ENCODE measurements at places on chromosomes 7 and 10.

- H3K27me3 ChIP-seq: no peaks in the 10 kb centered on the region
- no peak for DNase-seq
Observed at GRCh38 chr10:129526943-129527342, 59.9 kb downstream of the MGMT start.

GRCh38 chr7:118182593-118183427, 1.2 kb upstream of the LSM8 start:
- peaks cover 35% of the 10 kb centered on the region for H3K4me1 ChIP-seq
- peaks cover 23% of the 10 kb centered on the region for H3K36me3 ChIP-seq
- no peak for DNase-seq

GRCh38 chr10:34386921-34387320, 428.2 kb downstream of the PARD3 start:
- H3K36me3 ChIP-seq: no peaks in the 10 kb centered on the region
- no peak overlapping the region for H3K27ac ChIP-seq
- H3K4me3 ChIP-seq: no peak overlapping the region
- no peak for DNase-seq
- no peaks in the 10 kb centered on the region for H3K4me1 ChIP-seq

DNA sequence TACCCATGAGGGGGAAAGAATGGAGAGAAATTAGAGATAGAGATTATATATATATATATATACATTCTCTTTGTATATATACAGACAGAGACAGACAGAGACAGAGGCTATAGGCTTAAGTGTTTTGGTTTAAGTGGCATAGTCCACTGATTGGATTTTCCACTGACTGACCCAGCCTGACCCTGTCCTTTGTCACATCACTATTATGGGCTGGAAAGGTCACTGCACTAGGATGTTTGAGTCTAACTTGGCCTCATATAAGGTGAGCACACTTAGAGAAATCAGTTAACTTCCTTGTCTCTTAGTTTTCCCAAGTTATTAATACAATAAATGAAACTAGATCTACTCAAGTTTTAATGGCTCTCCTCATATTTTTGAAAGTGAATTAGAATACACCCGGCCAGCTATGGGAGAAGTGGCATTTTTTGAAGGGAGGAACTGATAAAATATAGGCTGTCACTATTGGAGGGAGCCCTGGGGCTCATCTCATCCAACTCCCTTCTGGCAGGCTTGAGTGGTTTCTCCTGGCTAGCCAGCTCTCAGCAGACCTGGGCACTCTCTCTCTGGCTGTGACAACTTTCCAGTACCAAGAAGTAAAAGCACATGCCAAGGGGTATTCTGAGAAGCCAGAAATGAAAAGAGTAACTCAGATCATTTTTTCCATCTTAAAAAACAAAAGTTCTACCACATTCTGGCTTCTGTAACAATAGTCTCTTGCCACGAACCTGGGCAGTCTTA, 455.6 kb upstream of the ANKRD30A start:
- no peak overlapping the region for H3K4me3 ChIP-seq
- DNase-seq: no peak

DNA sequence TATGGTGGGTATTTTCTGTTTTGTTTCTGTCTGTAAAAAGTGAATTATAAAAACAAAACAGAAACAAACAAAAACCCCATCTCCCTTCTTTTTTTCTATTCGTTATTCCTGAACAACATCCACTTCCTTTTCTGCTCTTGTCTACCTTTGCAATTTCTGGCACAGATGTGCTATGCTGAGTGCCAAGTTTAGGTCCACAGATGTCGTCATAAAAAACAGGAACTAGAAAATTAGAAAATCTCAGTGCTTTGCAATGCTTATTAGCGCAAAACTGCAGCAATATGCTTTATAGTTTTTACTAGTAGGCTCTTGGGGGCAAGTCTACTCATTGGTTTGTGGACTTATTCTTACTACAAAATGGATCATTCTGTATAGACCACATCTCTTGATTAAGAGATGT, 94.2 kb upstream of the PRKCQ start:
- H3K36me3 ChIP-seq: no peaks in the 10 kb centered on the region
- H3K4me3 ChIP-seq: no peak overlapping the region

DNA sequence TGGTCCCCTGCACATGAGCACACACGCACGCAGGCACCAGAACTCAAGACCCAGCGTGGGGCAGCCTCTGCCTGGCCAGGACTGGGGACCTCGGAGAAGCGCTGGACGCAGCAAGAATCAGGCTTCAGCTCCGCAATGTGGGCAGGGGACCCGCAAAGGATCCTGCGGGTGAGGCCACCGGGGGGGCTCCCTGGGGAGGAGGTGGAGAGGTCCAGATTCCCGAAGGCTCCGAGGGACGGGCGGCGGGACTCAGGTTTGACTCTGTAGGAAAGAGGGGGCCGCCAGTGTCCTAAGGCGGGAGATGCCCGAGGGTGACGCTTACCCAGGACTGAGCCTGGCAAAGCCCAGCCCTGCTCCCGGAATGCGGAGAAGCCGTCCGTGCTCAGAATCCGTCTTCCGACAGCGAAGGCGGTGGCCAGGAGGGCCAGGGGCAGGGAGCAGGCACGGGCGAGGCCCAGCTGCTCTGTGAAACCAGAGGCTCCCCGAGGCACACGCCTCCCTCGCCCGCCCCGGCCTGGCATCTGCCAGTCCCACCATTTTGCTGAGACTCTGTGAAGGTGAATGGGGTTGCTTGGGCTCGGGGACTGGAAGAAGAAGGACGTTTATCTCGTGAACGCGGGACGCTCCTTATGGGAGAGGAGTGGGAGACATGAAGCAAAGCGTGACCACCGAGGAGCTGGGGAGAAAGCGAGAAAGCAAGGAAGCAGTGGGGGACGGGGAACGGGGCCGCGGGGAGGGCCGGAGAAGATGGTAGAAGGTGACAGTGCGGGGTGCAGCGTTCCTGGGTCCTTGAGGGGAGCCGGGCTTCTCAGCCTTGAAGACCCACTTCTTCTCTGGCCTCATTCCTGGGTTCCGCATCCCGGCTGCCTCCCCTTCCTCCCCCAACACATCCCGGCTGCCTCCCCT, 489.2 kb downstream of the PTPRN2 start:
- H3K4me1 ChIP-seq: no peaks in the 10 kb centered on the region
- no peak overlapping the region for H3K27ac ChIP-seq
- H3K27me3 ChIP-seq: peaks cover 12% of the 10 kb centered on the region
- no peak for DNase-seq
- no peak overlapping the region for H3K4me3 ChIP-seq

DNA sequence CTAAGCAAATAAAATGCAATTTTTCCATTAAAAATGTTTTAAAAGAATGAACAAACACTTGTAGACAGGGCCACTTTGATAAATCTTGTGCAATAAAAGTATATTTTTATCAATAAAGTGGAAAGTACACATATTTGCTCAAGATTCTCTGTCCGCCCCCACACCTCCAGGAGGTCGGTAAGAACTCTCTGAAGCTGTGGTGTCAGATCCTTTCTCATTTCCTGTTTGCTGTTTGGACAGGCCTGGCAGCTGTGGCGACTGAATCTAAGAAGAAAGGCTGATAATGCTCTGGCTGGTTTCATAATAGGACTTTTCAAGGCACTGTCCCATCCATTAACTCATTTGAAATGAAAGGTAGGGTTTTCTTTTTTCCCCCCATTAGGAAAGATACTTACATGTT, 15.3 kb upstream of the ASB4 start:
- H3K36me3 ChIP-seq: no peaks in the 10 kb centered on the region
- H3K27ac ChIP-seq: no peak overlapping the region
- H3K4me1 ChIP-seq: no peaks in the 10 kb centered on the region
- DNase-seq: no peak
- H3K4me3 ChIP-seq: no peak overlapping the region
- H3K27me3 ChIP-seq: no peaks in the 10 kb centered on the region

DNA sequence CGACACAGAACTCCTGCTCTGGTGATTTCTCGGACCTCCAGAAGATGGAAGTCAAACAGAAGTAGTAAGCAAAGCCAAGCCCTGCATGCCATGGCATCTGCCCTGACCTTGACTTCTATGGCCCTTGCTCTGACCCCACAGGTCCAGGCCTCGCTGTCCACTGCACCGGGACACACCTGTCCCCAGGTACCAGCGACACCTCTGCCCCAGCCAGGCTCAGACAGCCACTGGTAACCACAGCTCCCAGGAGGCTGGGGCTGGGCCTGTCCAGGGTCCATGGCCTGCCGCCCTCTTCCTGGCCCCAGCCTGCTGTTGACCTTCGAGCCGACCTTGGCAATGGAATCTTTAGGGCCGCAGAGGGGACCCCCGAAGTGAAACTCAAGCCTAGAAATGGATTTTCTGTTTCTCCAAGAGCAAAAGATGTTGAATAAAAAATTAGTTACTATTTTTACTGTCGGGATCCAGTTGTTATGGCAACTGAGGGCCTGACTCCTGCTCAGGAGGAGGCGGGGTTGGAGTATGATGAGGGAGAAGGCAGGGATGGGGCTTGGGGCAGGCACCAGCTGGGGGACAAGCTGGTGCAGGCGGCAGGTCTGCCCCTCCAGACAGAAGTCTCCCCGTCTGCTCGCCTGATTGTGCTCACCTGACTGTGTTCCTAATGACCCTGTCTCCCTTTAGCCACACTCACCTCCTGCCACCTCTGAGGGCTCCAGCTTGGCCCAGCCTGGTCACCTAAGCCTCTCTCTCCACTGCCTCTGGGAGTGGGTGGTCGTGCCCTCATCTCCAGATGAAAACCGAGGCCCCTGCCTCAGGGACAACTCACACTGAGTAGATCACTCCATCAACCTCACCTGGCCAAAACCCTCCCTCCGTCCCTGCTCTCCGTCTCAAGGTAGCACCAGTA, 4.1 kb upstream of the MMD2 start:
- H3K4me3 ChIP-seq: no peak overlapping the region
- H3K36me3 ChIP-seq: no peaks in the 10 kb centered on the region
- H3K4me1 ChIP-seq: peaks cover 6% of the 10 kb centered on the region
- no peak overlapping the region for H3K27ac ChIP-seq
- H3K27me3 ChIP-seq: peaks cover 38% of the 10 kb centered on the region

DNA sequence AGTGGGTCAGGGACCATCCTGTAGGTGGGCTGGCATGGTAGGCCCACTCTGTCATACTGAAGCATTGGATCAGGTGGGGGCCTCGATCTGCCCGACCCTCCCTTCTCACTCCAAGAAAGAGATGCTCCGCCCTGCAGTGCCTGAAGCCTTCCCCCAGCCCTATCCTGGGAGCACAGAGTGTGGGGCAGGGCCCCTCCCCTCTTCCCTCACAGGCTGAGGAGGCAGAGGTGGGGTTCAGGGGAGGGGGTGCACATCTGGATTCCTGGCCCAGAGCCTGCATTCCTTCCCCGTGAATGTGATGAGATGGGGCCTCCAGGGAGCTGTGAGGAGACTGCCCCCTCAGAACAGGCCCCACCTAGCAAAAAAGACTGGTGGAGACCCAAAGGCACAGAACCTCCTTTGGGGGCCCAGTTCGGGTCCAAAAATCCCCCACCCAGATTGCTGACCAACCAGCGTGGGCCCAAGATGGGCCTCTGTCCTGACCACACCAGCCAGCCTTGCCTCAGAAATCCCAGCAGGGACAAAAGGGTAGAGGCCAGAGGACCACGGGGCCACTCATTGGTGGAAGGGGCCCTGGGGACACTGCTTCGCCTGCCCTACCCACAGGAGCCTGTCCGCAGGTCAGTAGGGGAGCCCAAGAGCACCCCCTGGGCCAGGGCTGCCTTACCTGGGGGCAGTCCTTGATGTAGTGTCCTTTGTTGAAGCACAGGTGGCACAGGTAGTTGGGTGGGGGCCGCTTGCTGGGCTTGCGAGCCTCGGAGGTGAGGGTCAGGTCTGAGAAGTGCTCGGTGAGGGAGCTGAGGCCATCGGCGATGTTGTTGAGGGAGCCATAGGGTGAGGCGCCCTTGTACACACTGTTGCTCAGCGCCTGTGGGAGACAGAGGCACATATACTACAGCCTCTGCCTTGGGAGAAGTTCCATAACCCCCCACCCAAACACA, 13.3 kb downstream of the ZCCHC24 start:
- no peak for DNase-seq
- H3K4me1 ChIP-seq: peaks cover 8% of the 10 kb centered on the region
- H3K36me3 ChIP-seq: no peaks in the 10 kb centered on the region

- peak overlapping the region; percentile 18 for H3K27ac ChIP-seq
- H3K4me1 ChIP-seq: peaks cover 14% of the 10 kb centered on the region
- no peaks in the 10 kb centered on the region for H3K27me3 ChIP-seq
- H3K36me3 ChIP-seq: peaks cover 1% of the 10 kb centered on the region
- H3K4me3 ChIP-seq: no peak overlapping the region
Observed at GRCh38 chr10:121526135-121526790, 72.0 kb downstream of the FGFR2 start.

- H3K27me3 ChIP-seq: no peaks in the 10 kb centered on the region
- peak overlapping the region; percentile 31 for H3K4me3 ChIP-seq
- H3K27ac ChIP-seq: peak overlapping the region; percentile 57
- no peak for DNase-seq
- peaks cover 2% of the 10 kb centered on the region for H3K36me3 ChIP-seq
- peaks cover 51% of the 10 kb centered on the region for H3K4me1 ChIP-seq
Observed at GRCh38 chr10:69056129-69056528, 31.8 kb upstream of the SRGN start.

GRCh38 chr7:155701972-155702544, 57.6 kb downstream of the RBM33 start:
- H3K27me3 ChIP-seq: no peaks in the 10 kb centered on the region
- peak overlapping the region; percentile 1 for H3K27ac ChIP-seq
- H3K4me1 ChIP-seq: peaks cover 42% of the 10 kb centered on the region
- H3K36me3 ChIP-seq: peaks cover 46% of the 10 kb centered on the region

GRCh38 chr10:74813381-74814259, 12.8 kb upstream of the KAT6B start:
- H3K4me3 ChIP-seq: no peak overlapping the region
- no peaks in the 10 kb centered on the region for H3K27me3 ChIP-seq
- H3K4me1 ChIP-seq: no peaks in the 10 kb centered on the region
- H3K36me3 ChIP-seq: peaks cover 1% of the 10 kb centered on the region

DNA sequence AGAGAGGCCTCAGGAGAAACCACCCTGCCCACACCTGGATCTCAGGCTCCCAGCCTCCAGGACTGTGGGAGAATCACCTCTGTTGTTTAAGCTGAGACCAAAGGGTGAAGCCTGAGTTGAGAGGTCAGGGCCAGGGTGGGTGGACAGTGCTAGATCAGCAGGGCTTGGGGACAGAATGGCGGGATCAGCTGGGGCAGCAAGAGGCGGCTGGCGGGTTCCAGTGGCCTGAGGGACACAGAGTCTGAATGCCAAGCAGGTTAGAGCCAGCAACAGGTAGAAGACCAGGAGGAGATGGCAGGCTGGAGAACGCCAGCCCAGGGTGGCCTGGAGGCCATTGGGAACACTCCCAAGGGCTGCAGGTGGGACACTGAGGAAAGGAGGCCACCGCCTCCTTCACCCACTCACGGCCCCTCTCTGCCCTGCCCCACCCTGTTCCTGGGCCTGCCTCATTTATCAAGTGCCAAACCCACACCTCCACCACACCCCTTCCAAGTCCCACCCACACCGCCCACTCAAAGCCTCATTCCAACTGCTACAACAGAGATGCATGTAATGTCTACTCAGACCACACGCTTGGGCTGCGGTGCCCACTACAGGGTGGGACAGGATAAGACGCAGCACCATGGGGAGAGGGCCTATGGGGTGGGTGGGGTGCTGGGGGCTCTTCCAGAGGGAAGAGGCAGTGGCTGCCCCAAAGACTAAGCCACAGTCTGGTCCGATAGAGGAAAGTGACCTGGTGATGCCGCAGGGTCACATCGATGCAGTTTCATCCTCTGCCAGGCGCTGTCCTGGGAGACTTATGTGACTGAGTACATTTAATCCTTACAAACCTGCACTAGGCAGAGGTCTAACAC, 173.9 kb downstream of the TNS3 start:
- H3K4me3 ChIP-seq: no peak overlapping the region
- peaks cover 11% of the 10 kb centered on the region for H3K27me3 ChIP-seq
- H3K4me1 ChIP-seq: no peaks in the 10 kb centered on the region
- no peak overlapping the region for H3K27ac ChIP-seq

GRCh38 chr7:95772298-95772770, at the start of gene DYNC1I1:
Gene DYNC1I1, plus strand, starts transcription at chr7:95772554. Its CDS starts 32,176 bp downstream, at chr7:95804730.
- no peak for DNase-seq
- no peaks in the 10 kb centered on the region for H3K4me1 ChIP-seq

Measured in central memory CD8-positive, alpha-beta T cell (primary cell).